ENCODE measurements at places on chromosomes 4 and X.

DNA sequence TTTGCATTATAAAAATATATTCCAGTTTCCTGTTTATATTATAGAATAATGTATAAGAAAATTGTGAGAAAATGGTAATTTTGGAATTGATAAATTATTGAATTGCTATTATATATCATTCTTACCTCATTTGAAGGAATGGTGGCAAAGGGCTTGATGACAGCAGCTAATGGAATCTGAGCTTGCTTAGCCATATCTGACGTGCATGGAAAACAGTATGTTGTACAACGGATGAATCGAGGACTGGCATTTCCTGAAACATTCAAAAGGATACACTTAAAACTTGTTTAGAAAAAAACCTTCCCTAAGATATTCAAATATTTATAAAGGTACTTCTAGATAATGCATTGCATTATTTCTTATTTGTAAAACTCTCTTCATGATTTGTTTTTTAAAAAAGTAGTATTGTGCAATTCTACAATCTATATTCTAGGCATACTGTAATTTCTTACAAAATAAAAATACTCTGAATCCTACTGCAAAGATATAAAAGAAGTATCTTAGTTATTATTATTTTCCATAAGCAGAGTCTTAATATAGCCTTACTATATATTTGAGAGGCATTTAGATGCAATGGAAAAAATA is 38.3 kb downstream of the SEC24D start:
- DNase-seq: no peak

DNA sequence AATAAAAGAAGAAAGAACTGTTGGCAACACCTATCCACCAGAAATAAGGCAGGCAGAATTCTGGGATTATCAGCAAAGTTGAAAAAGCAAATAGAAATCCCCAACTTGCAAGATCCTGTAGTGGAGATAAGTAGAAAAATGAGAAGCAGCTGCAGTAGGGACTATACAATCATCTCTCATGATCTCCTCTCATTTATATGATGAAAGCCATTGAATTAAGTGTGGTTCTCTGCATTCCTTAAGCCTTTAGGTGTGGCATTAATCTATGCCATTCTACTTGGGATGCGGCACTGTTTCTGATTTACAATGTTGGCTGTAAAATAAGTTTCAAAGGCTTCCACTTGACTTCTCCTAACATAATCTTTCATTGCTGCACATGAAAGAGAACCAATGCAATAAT is 869.8 kb downstream of the TRAM1L1 start:
- DNase-seq: no peak

GRCh38 chr4:150117094-150117493 is 38.8 kb downstream of the DCLK2 start:
- no peak for DNase-seq

GRCh38 chrX:81662381-81662780 is 460.5 kb downstream of the SH3BGRL start:
- no peak for DNase-seq

- DNase-seq: peak; percentile 74
These were observed 362.5 kb upstream of the TRAM1L1 start for GRCh38 chr4:117447925-117448324.

- DNase-seq: no peak
These were observed 9.5 kb upstream of the NOX1 start for GRCh38 chrX:100883654-100884053.

- no peak for DNase-seq
These were observed 74.2 kb downstream of the BEND4 start for GRCh38 chr4:42078184-42078801.

GRCh38 chr4:147060151-147060931 is 114.7 kb upstream of the TTC29 start:
- DNase-seq: no peak

GRCh38 chrX:70456256-70456655 is 11.6 kb downstream of the DLG3 start:
- DNase-seq: no peak

GRCh38 chr4:99334880-99335279 is 13.7 kb upstream of the ADH1B start:
- DNase-seq: no peak

- no peak for DNase-seq
These were observed 58.5 kb upstream of the CLCN4 start for GRCh38 chrX:10098270-10098713.

DNA sequence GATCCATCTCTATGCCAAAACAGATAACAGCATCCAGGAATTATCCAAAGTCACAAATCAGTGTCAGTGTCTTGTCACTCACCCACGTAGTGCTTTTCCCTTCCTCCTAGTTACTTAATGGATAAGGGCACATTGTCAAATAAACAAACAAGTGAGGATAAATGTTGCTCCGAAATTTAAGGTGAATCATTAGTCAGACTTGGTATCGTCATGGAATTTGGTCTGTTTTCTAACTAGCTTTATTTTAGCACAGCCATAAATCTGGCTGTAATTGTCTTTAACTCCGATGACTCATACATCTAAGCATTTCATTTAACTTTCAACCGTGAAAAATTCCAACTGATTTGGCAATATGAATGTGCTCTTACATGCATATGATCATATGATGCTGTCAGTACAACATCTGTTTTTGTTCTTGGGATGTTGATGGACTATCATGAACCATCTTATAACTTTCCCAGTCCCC is 83.3 kb downstream of the SNCA start:
- DNase-seq: no peak

DNA sequence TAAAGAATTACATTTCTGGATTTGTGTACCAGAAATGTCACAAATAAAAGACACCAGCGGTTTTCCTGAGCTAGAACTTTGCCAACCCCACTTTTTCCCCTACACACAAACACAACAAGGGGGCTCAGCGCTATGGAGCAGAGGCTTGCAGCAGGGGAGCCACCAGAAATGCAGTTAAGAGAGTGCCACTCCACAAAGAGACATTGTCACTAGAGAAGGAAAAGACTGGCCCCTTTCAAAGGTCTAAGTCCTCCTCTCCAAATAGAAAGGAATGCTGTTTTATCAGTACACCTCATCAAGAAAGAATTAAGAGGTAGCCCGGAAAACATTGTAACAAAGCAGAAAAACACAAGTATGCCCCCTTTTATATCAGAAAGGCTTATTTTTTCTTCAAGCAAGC is 419.5 kb downstream of the HNRNPD start:
- no peak for DNase-seq

DNA sequence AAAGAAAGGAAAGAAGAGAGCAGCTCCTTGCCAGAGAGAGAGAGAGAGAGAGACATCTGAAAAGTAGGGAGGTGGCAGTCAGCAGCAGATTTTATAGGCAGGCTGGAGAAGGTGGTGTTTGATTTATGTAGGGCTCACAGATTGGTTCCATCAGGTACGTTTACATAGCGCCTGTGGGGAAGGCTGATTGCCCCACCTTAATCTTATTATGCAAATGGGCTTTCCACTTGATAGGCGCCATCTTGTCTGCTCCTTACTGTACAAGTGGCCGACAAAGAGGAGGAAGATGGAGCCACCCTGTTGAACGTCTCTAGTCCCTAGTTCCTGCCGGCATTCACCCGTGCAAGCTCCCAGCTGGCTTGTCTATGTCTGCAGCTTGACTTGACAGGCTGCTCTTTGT is 49.1 kb upstream of the DHRSX start:
- no peak for DNase-seq

- no peak for DNase-seq
These were observed 35.5 kb downstream of the CPLX1 start for GRCh38 chr4:790466-790820.

- no peak for DNase-seq
These were observed 65.4 kb upstream of the KLHL13 start for GRCh38 chrX:118182025-118182424.

- no peak for DNase-seq
These were observed 143.2 kb downstream of the LHFPL1 start for GRCh38 chrX:112536544-112536943.

- DNase-seq: no peak
These were observed 136.8 kb downstream of the SLC7A11 start for GRCh38 chr4:138105331-138105730.

- DNase-seq: no peak
These were observed 325.7 kb downstream of the TLL1 start for GRCh38 chr4:166198516-166199310.

DNA sequence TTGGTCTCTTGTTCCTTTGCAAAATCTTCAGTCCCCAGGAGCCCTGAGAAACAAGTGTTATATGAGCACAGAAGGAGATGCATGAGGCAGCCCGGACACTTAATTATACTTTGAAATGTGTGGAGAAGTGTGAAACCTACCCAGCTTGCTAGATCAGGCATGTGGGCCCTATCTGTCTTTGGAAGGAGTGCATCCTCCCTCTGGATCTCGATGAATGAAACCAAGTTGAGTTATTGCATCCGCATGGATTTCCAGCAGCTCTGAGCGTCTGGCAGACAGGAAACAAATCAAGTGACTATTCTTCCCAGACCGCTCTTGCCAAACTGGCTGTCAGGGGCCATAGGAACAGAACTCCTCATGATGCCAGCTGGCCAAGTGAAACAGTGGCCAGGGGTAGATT is 19.6 kb upstream of the SOWAHD start:
- no peak for DNase-seq

DNA sequence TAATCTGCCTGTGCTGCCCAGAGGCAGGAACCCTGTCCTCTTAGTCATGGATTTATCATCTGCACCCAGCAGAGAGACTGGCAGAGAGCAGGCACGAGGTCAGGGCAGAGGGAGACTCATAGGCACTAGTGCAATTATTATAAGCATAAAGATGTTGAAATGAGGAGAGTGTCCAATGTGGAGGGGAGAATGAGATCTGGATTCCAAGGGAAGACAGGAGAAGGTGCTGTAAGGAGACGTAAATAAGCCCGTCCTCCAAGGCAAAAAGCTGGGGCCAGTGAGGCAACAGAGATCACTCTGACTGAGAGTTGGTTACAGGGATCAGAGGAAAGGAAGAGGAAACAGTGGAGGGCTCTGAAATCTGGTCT is 406.2 kb downstream of the MAPK10 start:
- peak; percentile 54 for DNase-seq

- no peak for DNase-seq
These were observed 14.9 kb upstream of the TSPAN5 start for GRCh38 chr4:98673288-98673644.

DNA sequence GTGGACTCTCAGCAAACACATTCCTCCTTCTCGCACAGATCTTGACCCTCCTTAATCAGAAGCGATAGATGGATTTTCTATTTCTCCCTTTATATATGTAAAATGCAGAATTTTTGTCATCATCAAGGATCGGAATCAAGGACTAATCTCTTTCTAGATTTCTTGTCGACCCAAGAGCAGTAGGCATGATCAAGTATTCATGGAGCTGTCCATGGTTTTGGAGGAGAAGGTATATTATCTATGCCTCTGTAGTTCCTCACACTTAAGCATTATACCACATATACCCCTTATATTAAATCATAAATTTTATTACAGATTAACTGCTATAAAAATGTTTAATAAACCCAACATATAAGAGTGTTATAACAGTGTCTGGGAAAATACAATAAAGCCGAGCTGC is 886.8 kb downstream of the NLGN4X start:
- DNase-seq: no peak

GRCh38 chr4:188804861-188805260 is 665.6 kb downstream of the TRIML1 start:
- DNase-seq: no peak

DNA sequence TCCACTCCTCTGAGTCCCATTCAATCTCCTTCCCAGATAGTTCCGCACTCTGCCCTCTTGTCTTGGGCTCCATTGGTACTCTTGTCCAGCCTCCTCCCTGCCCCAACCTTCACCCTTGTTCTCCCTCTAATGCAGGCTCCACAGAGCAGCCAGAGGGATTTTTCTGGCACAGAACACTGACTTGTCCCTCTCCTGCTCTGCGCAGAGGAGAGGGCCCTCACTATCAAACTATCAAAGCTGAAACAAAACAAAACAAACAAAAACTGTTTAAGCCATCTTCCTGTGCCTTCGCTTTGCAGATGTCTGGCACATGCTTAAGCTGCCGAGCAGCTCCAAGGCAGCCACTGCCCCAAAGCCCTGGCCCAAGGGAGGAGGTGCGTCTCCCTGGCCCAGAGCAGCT is 2.9 kb downstream of the CNGA2 start:
- no peak for DNase-seq

DNA sequence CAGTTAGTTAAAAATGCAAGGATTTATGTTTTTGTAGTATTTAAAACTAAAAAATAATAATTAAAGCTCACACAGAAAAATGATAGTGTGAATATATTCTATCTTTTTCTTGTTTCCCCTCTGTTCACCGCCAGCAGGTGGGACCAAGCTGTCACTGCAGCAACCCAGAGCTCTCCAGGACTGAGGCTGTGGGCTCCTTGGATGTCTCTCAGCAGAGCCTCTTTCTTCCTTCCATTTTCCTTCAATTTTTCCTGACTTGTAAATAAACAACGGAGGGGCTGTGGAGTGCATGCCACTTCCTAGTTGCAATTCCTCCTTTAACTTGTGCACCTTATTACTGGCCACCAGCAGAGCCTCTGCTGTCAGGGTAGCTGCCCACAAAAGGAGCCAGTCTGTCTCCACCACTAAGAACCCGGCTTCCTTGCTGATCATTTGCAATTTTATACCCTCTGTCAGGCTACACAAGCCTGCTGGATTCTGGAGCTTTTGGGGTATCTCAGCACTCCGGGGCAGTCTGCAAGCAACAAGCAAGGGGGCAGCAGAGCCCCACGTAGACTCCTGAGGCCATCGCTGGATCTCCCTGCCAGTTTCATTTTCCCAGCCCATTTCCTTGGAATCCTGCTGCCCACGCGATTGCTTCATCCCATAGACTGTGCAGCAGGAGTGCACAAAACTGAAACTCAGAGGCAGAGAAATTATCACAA is 1467.4 kb downstream of the C4orf33 start:
- peak; percentile 55 for DNase-seq

DNA sequence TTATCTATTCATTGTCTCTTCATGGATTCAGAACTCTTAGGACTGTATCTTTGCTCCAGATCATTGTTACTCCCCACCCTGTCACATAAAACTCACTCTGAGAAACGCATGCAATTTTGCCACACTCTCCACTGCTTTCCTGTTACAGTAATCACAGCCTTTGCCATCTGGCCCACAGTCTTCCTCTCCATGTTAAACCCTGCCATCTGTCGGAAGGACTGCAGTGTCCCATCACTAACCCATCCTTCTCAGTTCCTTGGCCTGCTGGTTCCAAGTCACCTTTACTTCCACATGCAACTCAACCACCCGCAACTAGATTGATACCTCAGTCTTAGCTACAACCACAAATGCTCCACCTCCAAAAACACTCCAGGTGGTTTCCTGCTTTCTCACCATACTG is 308.7 kb upstream of the FAM241A start:
- DNase-seq: no peak

DNA sequence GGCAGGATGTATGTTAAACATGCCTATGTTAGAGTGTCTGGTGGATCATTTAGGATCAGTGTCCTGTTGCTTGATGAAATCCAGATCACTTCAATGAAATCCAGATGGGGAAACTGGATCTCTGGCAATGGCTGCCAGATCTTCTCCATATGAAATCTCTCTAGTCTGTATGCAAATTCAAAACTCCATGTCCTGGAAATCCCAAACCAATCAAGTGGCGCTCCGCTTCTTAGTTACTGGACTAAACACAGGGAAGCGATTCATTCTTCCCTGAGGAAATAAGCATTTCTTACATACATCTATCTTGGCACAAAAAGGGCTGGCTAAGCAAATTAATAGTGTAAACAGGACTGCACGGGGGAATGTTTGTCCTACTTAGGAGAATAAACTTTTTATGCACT is 94.9 kb downstream of the HDAC8 start:
- DNase-seq: no peak

Data from OCI-M1 (cell line).